ENCODE measurements at places on chromosomes 1 and 21.

DNA sequence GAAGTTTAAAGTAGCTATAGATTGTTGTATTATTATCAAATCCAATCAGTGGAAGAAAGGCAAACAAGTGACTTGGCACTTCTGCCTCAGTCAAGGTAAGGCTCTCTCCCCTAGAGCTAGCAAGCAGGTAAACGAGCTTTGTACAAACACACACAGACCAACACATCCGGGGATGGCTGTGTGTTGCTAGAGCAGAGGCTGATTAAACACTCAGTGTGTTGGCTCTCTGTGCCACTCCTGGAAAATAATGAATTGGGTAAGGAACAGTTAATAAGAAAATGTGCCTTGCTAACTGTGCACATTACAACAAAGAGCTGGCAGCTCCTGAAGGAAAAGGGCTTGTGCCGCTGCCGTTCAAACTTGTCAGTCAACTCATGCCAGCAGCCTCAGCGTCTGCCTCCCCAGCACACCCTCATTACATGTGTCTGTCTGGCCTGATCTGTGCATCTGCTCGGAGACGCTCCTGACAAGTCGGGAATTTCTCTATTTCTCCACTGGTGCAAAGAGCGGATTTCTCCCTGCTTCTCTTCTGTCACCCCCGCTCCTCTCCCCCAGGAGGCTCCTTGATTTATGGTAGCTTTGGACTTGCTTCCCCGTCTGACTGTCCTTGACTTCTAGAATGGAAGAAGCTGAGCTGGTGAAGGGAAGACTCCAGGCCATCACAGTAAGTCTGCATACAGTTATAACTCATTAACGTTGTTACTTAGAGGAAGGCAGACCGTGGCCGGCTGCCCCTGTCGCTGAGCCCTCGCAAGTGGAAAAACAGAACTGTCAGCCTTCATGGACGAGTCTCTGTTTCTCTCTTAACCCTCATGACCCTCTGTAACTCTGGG is at the start of gene PALMD:
Gene PALMD, plus strand, starts transcription at position 415 of the 833 bp plus-strand sequence. Its CDS starts 205 bp downstream, at position 620.
- H3K36me3 ChIP-seq = no peaks in the 10 kb centered on the region
- peaks cover 6% of the 10 kb centered on the region for H3K4me1 ChIP-seq
- no peaks in the 10 kb centered on the region for H3K27me3 ChIP-seq
- peak within 1 kb of the TSS; percentile 86 for H3K27ac ChIP-seq

DNA sequence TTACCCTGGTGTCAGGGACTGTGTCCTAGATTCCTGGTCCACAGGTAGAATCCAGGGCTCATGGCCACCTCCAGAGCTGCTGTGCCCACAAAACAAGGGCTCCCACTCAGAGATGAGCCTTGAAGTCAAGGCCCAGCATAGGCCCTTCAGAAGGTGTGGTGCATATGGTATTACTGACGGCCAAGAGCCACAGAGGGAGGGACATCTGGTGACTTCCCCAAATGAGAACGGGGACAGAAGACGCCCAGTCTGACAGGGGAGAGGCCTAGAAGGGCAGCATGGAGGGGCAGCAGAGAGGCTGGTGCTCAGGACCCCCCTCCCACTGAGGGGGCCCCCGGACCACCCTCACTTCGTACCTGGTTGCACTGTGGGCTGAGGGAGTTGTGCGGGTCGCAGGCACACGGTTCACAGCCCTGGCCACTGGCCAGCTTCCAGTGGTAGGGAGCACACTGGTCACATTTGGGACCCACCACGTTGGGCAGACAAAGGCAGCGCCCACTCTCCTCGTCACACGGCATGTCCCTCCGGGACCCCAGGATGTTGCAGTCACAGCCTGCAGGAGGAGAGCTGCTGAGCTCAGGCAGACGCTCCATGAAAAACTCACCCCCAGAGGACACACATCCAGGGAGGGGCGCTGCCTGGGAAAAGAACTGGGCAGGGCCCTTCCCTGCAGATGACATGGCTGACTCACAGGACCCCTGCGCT is 25.0 kb downstream of the LAMB3 start:
- no peak for DNase-seq
- H3K36me3 ChIP-seq = peaks cover 60% of the 10 kb centered on the region
- no peaks in the 10 kb centered on the region for H3K27me3 ChIP-seq
- peak overlapping the region; percentile 51 for H3K27ac ChIP-seq
- no peak overlapping the region for H3K4me3 ChIP-seq

DNA sequence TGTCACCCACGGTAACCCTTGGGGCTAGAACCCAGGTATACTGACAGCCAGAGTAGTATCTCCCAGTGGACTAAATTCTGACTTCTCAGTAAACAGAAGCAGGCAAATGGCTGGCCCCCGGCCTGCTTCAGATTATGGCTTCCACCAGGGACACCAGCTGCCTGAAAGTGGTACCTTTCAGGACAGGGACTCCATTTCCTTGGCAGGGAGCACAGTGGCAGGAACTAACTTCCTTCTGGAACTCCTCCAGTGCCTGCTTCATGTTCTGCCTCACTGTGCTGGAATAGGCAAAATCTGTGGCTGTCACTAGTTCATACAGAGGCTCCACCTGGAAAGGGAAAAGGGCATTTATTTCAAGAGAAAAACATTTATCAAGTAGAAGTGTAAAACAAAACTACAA is 32.7 kb downstream of the C8B start:
- H3K36me3 ChIP-seq = no peaks in the 10 kb centered on the region
- H3K27me3 ChIP-seq = no peaks in the 10 kb centered on the region
- no peak for DNase-seq

GRCh38 chr1:161342821-161343220 is 24.9 kb downstream of the CFAP126 start:
- H3K27ac ChIP-seq = no peak overlapping the region
- DNase-seq = no peak
- H3K4me1 ChIP-seq = no peaks in the 10 kb centered on the region
- no peaks in the 10 kb centered on the region for H3K36me3 ChIP-seq
- H3K27me3 ChIP-seq = no peaks in the 10 kb centered on the region

DNA sequence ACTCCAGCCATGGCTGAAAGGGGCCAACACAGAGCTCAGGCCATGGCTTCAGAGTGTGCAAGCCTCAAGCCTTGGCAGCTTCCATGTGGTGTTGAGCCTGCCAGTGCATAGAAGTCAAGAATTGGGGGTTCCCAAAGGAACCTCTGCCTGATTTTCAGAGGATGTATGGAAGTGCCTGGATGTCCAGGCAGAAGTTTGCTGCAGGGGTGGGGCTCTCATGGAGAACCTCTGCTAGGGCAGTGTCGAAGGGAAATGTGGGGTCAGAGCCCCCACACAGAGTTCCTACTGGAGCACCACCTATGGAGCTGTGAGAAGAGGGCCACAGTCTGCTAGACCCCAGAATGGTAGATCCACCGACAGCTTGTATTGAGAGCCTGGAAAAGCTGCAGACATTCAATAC is 29.8 kb upstream of the CD55 start:
- no peak overlapping the region for H3K4me3 ChIP-seq
- H3K4me1 ChIP-seq = no peaks in the 10 kb centered on the region
- DNase-seq = no peak
- H3K27ac ChIP-seq = no peak overlapping the region
- no peaks in the 10 kb centered on the region for H3K36me3 ChIP-seq

DNA sequence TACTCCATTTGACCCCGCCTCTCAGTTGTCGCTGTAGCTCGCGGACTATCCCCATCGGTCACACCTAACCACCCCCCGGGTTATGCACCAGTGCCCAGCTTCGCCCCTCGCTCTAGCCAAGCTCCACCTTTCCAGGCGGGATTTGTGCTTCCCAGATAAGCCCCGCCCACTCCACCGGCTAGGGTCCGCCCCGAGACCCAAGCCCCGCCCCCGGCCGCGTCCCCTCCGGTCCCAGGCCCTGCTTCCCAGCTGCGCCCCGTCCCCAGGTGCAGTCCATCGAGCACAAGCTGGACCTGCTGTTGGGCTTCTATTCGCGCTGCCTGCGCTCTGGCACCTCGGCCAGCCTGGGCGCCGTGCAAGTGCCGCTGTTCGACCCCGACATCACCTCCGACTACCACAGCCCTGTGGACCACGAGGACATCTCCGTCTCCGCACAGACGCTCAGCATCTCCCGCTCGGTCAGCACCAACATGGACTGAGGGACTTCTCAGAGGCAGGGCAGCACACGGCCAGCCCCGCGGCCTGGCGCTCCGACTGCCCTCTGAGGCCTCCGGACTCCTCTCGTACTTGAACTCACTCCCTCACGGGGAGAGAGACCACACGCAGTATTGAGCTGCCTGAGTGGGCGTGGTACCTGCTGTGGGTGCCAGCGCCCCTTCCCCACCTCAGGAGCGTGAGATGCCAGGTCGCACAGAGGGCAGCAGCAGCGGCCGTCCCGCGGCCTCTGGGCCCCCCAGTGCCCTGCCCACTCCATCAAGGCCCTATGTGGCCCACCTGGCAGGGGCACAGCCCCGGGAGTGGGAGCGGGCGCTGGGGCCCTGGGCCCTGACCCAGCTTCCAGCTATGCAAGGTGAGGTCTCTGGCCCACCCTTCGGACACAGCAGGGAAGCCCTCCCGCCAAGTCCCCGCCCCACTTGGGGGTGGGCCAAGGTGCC is 23.9 kb downstream of the CITED4 start:
- H3K27ac ChIP-seq = no peak overlapping the region
- H3K27me3 ChIP-seq = no peaks in the 10 kb centered on the region
- no peaks in the 10 kb centered on the region for H3K4me1 ChIP-seq
- H3K36me3 ChIP-seq = no peaks in the 10 kb centered on the region
- DNase-seq = no peak

DNA sequence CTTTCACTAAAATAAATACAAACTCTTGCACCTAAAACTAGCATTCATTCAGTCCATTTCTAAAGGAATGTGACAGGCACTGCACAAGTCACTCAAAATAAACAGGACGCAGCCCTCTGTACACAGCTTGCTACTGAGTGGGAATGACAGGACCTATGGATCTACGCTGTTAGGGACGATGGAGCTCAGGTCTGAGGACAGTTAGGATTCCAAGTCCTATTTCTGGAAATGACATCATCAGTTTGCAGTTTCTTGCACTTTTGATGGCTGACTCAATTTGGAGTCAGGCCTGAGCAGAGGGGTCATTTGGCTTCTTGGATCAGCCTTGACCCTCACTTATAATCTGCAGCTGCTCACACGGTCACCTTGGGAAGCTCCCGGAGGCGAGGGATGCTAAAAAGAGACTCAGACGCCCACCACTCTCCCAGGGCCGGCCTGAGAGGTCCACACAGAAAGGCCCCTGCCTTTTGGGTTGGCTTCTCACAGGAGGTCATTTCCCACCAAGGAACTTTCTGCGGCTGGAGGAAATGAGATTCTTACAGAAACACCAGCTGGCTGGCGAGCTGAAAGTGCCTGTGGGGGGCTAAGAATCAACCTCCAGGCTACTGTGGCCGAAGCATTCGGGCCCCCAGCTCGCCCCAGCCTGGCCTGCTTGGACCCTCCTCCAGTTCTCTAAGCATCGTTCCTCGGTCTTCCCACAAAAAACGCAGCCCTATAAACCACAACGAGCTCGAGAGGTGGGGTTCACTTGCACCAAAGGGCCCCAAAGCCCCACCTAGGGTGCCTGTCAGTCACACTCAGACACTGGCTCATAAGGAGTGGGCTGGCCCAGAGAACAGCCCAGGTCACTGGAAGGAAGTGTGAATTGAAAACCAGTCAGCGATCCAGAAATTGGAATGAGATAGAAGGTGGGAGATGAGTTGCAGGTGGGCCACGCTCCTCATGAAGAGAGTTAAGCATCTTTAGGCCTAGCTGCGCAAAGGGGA is 8.9 kb upstream of the PDE9A start:
- H3K36me3 ChIP-seq = no peaks in the 10 kb centered on the region
- no peak for DNase-seq
- no peaks in the 10 kb centered on the region for H3K27me3 ChIP-seq
- no peak overlapping the region for H3K27ac ChIP-seq
- no peak overlapping the region for H3K4me3 ChIP-seq

- no peaks in the 10 kb centered on the region for H3K27me3 ChIP-seq
- no peak for DNase-seq
- H3K4me3 ChIP-seq = no peak overlapping the region
- peaks cover 21% of the 10 kb centered on the region for H3K4me1 ChIP-seq
- no peaks in the 10 kb centered on the region for H3K36me3 ChIP-seq
Observed at GRCh38 chr1:198179556-198179981, 22.8 kb downstream of the NEK7 start.

- H3K4me1 ChIP-seq = no peaks in the 10 kb centered on the region
- H3K27ac ChIP-seq = no peak overlapping the region
- H3K27me3 ChIP-seq = peaks cover 21% of the 10 kb centered on the region
- no peak overlapping the region for H3K4me3 ChIP-seq
Observed at GRCh38 chr1:3482378-3482849, 27.9 kb downstream of the ARHGEF16 start.

DNA sequence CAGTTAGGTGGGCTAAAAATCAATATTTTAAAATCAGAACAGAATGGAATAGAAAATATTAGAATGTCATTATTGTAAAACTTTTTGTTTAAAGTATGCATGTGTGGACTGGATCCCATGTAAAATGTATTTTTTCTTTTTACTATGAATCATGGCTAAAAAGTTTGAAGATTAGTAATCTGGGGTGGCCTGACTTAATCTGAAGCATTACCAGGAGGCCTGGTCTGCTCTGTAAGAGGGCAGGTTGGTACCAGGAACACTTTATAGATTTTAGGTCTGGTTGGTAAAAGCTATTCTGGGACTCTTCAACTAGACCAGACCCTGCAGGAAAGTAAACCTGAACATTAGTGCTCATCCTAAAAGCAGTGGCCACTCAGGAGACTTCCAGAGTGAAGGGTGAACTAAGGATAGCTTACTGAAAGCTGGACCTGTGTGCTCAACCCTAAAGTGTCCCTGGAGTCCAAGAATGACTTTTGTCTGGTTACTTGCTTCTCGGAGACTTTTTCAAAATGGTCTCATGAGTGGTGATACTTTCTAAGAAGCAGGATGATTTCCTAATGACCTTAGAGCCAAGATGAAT is 16.5 kb downstream of the RGL1 start:
- peaks cover 11% of the 10 kb centered on the region for H3K4me1 ChIP-seq
- H3K27ac ChIP-seq = no peak overlapping the region
- no peak for DNase-seq
- no peak overlapping the region for H3K4me3 ChIP-seq

DNA sequence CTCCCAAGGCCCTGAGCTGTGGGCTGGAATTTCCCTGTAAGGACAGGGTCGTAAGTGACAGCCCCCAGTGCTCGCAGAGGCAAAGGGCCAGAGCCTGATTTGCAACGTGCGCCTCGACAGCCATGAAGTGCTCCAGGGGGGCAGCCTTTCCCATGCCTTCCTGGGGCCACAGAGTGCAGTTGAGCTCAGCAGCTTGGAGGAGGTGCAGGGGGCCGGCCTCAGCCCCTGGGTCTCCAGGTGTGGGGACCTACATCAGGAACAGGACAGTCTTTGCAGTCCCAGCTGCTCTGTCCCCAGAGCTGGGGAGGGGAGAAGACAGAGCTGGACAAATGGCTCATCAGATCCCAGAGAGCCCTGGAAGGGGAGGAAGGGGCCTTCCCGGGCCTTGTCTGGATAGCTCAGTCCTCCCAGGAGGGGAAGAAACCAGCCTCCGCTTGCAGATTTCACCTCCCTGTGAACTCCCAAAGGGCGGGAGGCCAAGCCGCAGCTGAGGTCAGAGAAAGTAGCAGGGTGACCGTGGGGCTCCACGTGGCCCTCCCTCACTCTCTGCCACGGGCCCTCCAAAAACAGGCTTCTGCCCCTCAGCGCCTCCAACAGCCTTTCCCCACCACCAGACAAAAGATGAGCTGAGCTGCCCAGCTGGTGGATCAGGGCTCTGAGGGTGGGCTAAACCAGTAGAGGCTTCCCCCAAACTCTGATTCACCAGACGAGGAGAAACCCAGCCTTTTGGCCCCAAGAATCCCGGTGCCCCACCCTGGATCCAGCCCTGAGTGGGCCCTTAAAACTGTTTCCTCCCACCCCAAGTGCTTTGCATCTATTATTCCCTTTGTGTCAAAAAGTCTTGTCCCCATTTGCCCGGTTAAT is 76.5 kb downstream of the DHRS3 start:
- H3K4me1 ChIP-seq = peaks cover 7% of the 10 kb centered on the region
- H3K27me3 ChIP-seq = no peaks in the 10 kb centered on the region
- H3K36me3 ChIP-seq = no peaks in the 10 kb centered on the region
- no peak overlapping the region for H3K27ac ChIP-seq

- no peak overlapping the region for H3K4me3 ChIP-seq
- no peak for DNase-seq
- no peak overlapping the region for H3K27ac ChIP-seq
- no peaks in the 10 kb centered on the region for H3K27me3 ChIP-seq
- no peaks in the 10 kb centered on the region for H3K36me3 ChIP-seq
Observed at GRCh38 chr1:80363689-80364475, 1357.4 kb upstream of the ADGRL4 start.
